ENCODE measurements at places on chromosomes 6 and 20. TPM values are rescaled to one million over a fixed set of nuclear protein-coding genes. Genes with fewer than 3 reads are reported as not detected.

The FAXC gene
- 0.60 TPM for total RNA-seq

The TGM3 gene
- total RNA-seq: 0.31 TPM

The ERMARD gene
- total RNA-seq: 14.3 TPM

The SERPINB1 gene
- 196 TPM for total RNA-seq

The CTNNBL1 gene
- 16.5 TPM for total RNA-seq

The BPI gene
- not detected for total RNA-seq

GRCh38 chr6:163335056-163335455 lies 79.5 kb upstream of the QKI start:
- no peak for DNase-seq

DNA sequence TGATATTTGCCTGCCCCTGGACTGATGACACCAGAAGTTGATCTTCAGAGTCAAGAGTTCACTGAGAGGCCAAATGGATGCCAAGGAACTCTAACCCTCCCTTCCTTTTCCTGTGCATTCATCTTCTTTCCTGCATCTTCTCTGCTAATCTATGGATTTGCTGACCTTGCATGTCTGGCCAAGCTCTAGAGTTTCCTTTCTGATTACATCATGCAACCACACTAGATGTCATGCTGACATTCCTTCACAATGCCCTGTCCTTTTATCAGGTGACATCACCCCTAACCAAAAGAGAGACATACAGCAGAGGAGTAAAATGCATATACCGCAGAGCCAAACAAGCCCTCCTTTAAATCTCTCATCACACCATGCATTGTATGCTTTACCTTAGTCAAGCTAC lies 487.6 kb downstream of the TFAP2A start:
- no peak for DNase-seq

GRCh38 chr20:31925631-31926030 lies 26.2 kb downstream of the PDRG1 start:
- DNase-seq: no peak

DNA sequence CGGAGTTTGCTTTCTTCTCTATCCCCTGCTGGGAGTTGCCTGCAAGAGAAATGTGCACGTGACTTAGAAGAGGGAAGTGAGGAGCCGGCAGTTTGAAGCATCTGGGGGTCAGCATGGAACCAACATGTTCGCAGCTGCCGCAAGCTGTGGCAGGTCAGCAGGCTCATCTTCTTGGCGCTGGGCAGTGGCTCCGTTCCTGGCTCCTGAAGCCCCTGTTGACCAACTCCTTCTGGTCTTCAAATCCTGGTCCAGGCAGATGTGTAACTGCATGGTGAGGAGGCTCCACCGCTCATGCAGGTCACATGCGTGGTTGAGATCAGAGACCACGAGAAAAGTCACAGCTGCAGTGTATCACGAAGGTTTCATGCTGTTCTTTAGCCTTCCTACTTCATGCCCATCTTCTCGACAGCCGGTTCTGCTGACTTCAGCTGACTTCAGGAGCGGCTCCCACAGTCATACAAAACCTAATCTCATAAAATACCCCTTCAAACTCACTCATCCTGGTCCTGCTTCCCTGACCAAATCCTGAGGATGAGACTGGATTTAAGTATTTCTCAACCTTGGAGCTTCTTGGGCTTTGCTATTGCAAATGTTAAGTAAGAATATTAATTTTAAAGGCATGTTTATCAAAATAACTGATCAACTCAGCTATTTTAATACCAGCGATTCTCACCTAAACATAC lies 44.9 kb upstream of the BCAS1 start:
- DNase-seq: no peak

DNA sequence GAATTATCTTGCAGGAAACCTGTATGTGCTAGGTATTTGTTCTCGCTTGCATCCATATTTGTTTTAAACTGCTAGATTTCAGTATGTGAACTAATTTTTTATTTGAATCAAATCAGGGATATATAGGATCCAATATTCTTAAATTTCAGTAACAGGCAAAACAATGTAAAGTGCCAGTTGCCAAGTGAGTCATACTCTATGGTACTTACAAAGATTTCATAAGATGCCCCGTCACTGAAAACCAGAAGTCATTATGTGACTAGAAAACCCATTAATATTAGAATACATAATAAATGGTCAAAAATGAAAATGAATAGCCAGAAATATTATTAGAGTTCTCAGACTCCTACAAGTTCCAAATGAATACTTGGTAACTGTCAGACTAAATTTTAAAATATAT lies 481.2 kb downstream of the TFAP2A start:
- no peak for DNase-seq

DNA sequence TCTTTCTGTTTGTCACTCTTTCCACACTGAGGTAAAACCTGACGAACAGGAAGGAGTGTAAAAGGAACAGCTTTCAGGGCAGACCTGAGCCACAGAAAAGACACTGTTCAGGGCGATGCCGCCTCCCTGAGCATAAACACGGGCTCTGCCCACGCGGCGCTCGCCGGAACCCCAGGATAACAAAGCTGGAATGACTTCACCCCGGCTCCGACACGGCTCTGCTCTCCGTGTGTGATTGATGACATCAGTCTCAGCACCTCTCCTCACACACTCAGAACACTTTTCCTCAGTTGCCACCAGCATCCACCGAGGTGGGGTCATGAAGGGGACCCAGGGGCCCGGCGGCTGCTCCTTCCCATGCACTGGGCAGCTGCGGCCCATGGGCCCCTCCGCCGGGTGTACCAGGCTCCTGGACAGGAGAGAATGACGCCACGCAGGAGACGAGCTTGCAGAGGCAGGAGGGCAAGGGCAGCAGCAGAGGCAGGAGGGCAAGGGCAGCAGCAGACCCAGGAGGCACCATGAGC lies 43.6 kb downstream of the DLL1 start:
- peak; percentile 52 for DNase-seq

DNA sequence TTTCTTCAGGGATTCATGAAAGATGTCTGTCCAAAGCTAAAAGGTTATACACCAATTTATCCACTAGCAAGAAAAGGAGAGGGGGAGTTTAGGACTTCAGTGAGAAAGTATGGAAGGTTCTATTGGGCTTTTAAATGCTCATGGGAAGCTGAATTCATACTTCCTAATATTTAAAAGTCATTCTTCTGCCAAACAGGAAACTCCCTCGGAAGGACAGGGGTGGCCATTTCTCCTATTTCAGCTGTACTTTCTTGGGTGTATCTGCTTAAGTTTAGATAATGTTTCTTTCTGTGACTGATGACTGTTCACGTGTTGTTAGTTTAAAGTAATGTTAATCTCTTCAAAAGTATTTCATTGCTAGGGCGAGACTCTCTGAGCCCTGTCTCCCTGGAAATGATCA lies 80.5 kb upstream of the IFNGR1 start:
- DNase-seq: no peak

GRCh38 chr6:34465531-34466241 lies at the start of gene PACSIN1:
PACSIN1 (plus strand) TSS chr6:34466076; CDS start chr6:34526306, 60,230 bp downstream.
- no peak for DNase-seq

DNA sequence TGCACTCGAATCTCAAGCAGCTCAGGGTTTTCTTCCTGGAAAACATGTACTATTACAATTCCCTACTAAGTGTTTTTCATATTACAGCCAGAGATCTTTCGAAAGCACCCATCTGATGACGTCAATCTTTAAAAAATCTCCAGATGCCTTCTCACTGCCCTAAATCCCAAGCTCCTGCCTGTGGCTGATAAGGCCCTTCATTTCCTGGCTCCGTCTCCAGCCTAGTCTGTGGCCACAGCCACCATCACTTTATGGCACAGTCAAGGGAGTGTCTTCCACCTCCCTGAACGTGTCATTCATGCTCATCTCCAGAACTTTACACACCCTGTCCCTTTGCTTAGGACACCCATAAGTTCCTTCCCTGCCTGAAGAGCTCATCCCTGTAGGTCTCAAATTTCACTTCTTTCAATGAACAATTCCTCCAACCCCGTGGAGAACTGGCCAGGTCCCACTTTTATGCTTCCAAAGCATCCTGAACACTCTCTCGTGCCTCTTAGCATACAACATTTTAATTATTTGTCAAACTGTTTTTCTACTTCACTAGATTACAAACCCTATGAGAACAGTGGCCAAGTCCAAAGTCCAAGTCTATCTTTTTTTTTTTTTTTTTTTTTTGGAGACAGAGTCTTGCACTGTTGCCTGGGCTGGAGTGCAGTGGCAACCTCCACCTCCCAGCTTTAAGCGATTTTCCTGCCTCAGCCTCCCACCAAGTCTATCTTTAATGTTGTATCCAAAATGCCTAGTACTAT lies 106.1 kb upstream of the AGPAT4 start:
- DNase-seq: no peak

DNA sequence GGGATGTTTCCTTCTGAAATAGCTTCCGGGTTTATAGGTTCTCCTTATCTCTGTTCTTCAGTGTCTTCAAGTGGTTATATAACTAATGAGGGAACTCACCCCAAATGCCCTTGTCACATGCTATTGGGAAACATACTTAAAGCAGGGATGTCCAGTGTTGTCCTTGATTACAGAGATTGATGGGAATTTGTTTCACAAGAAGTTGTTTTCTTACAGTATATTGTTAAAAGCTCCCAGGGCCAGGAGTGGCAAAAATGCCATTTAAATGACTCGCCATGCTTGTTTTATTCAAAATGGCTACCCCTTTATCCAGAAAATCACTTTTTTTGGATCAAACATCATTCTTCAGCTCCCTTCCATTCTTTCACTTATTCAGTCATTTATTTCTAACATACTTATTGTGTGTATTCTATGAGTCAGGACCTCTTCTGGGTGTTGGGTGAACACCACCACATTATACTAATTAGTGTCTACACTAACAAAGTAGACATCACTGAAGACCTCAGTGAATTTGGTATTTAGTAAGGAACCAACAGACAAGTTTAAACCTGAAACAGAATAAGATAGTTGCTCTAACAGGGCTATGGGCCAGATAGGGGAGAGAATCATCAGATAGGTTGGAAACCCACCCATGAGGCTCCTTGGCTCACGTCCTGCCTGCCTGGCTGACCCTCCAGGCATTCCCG lies 791.1 kb downstream of the MAFB start:
- DNase-seq: no peak

Measured in pancreas (tissue), 10 donors.